Stimulated activated CD4-positive, alpha-beta T cell treated with anti-CD3 and anti-CD28 coated beads, TNF-alpha, amount 100 ng/mL, for 1 hour (primary cell): ENCODE measurements at places on chromosomes 16 and 17.

DNA sequence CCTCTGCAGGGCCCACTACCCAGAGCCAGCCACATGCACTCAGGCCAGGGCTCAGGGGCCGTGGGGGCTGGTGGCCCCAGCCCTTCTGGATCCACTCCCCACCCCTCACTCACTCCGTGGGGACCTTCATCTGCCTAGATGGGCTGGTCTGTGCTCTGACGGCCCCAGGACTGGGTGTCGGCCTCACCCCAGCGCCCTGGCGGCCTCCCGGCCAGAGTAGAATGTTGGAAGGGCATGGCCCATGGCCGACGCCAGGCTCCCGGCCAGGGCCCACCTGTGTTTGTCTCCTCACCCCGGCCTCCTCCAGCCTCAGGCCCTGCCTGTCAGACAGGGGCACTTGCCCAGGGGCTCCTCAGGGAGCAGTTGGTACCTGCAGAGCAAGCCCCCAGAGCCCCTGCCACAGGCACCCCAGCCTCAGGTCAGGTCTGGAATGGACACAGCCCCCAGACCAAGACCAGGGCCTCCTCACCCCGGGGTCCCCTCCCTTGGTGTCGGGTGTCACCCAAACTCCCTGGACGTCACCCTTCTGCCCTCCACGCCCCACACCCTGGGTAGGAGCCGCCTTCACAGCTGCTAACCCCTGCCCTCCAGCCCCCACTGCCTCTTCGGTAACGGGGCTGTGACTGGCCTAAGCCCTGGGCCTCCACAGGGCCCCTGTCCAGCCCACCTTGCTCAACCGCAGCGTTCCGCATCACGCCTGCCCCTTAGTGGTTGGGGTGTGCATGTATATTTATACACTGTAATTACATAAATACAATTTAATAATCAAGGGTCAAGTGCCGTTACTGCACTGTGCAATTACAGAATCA lies 3.0 kb upstream of the CDH15 start:
- DNase-seq: no peak

GRCh38 chr17:31085563-31085962 lies 9.2 kb upstream of the NF1 start:
- DNase-seq: no peak

- no peak for DNase-seq
Measured at GRCh38 chr16:83588070-83588469, 219.7 kb upstream of the HSBP1 start.

DNA sequence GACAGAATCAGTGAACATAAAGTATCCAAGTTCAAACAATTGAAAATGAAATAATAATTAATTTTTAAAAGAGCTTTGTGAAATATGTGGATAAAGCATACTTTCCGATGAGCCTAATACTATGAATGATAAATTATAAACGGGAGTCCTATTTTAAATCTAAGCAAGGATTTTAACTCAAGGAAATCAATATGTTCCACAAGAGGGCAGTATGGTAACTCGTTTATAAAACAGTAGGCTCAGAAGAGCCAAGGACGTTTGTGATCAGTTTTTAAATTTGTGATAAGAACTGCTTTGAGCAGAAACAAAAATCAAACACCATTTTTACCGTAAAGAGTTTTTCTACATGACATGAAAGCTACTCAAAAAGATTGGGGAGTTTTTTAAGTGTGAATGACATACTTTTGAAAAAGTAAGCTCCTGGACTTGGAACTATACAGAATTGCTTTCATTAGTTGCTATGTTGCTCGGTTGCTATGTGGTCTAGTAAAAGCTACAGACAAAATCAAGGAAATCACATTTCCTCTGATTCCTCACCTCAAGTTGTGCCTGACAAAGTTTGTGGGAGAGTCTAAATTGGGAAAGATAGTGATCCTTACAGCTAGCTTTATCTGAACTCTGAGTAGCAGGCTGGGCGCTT lies 11.8 kb upstream of the TEKT1 start:
- no peak for DNase-seq
